ENCODE measurements at places on chromosomes 5 and 9.

DNA sequence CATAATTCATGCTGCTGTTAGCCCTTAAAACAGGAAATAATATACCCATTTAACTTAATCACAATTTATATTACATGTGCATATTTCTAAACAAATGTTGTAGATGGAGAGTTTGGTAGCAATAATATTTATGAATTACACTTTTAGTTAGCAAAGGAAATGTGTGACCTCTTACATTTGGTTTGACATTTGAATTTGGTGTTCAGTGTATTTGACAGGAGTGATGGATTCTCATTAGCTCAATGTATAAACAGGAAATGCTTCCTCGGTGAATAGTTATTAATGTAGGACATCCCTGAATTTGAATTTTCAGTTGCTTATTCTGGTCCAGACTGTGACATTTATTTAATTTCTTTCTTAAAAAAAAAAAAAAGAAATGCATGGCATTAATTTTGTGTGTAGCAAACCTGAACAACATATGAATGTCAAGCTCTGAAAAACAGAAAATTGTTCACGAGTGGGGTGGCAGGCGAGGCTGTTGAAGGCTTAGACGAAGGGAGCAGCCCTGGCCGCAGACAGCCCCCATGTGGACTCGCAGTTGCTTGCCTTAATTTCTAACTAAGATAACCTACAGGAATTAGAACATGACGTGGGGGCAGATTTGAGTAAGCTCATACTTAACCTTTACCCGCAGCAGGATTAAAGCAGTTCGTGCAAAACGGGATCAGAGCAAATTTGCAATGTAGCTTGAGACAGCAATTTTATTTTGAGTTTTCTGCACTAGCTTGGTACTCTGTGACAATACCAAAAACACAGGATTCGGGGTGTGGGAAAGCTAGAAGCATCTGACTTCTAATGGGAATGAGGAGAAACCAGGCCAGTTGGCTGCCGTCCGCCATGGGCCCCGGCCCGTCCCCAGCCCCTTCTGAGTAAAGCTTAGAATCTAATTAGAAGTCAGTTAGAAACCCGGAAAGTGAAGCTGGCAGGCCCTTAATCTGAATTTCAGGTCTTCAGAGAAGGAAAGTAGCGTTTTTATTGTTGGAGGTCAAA, 134.3 kb downstream of the MACROH2A1 start:
- DNase-seq, result no peak

DNA sequence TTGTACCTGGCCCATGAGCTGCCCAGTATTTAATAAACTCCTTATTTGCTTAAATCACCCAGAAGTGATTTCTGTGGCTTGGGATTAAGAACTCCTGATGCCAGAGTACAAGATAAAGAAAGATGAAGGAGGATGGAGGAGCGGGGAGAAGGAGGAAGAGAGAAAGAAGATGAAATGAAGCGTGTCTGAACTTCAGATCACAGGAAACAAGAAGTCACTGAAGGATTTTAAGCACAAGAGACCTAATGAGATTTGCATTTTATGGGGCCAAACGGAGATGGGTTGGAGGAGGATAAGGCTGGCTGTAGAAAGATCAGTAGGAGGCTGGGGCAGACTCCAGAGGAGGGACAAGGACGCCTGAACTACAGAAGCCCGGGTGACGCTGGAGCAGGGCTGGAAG, 3.1 kb downstream of the EIF4E1B start:
- DNase-seq, result no peak

- DNase-seq, result no peak
These were observed 1791.1 kb downstream of the MAT2B start for GRCh38 chr5:165296401-165297130.

GRCh38 chr5:142998316-142999020, 228.3 kb downstream of the ARHGAP26 start:
- no peak for DNase-seq

DNA sequence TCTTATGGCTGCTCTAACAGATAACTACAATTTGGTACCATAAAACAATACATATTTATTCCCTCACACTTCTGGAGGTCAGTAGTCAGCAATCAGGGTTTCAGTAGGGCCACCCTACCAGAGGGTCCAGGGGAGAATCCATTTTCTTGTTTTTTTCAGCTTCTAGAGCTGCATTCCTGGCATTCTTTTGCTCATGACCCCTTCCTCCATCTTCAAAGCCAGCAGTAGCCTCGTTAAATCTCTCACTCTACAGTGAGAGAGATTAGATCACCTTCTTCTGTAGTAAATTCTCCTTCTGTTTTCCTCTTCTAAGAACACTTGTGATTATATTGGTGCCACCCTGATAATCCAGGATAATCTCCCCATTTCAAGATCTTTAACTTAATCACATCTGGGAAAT, 187.4 kb downstream of the RFK start:
- no peak for DNase-seq

DNA sequence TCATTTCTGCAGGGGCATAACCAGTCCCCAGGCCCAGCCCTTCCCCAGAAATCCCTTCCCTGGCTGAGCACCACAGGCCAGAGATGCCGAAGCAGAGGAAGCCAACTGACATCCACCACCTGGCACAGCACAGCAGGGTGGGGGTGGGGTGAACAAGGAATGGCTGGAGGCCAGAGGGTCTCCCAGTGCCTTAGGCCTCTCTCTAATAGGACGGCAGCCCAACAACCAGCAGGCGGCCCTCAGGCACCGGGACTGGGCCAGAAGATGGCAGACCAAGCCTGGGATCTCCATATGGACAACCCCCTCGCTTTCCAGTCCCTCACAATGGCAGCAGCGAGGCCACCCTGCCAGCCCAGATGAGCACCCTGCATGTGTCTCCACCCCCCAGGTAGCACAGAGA, 13.2 kb downstream of the PDLIM4 start:
- DNase-seq, result no peak

DNA sequence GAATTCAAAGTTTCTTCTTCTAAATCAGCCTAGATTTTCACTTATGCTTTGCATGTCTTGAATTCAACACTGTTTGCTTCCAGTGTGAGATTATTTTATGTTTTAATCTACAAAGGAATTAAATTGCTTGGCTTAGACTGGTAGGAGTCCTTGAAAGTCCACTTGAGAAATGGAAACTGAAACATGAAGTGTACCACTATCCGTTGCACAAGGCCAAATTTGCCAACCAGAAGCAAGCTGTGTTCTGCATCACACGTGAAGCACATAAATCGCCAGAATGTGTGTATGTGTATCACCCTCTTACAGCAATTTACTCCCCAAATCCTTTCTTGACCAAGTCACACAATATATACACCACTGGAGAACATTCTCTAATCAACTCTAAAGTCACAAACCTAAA, 10.3 kb downstream of the SEMA6A start:
- no peak for DNase-seq

GRCh38 chr5:61207884-61208283, 45.6 kb upstream of the SMIM15 start:
- no peak for DNase-seq

DNA sequence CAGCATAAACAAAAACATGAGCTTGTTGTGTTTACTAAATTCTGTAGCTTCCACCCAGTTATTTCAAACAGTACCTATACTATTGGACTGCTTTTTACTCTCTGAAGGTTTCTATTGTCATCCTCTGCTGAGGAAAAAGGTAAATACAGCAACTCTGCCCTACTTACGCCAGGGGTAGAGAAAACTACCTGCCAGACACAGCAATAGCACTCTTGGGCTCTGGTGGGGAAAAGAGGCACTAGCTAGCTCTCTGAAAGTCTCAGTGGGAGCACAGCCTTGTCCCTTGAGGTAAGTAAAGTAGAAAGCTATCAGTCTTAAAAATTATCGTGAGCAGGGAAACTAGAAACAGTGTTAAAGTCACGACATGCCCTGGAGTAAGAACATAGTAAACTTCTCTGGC, 3.7 kb downstream of the HCN1 start:
- DNase-seq, result no peak

GRCh38 chr5:72478684-72479083, 28.5 kb downstream of the ZNF366 start:
- DNase-seq, result no peak

DNA sequence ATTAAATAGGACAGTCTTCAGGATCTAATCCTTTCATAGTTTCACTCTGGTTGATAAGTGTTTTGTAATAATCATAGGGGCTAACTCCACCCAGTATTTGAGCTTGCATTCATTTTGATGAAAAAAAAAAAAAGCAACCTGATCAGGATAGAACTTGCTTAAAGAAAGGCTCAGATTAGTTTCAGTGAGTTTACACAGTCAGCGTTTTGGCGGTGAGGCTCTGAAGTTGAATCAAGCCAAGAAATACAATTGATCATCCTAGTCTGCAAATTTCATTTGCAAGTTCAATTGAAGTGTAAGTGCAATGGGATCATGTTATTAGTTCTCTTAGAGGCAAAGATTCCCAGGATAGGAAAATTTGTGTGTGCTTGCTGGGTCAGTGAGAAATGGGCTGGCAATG, 159.7 kb upstream of the ELL2 start:
- no peak for DNase-seq

DNA sequence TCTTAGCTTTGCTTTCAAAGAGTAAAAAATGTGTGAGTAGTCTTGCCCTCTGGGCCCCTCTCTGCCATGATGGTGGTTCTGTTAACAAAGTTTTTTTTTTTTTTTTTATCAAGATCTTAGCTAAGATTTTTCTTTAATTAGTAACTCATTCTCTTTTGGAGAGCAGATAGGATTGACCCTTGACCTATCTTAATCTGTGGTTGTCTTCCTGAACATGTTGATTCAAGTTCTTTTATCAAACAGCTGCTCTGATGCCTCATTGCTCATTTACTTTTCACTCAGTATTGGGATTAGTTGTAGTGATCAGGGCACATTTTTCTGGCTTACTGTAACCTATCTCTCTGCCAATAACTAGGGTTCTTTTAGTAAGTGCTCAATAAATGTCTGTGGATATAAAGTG, 106.3 kb downstream of the PCSK5 start:
- no peak for DNase-seq

GRCh38 chr9:15239816-15240215, 67.2 kb downstream of the TTC39B start:
- DNase-seq, result no peak

DNA sequence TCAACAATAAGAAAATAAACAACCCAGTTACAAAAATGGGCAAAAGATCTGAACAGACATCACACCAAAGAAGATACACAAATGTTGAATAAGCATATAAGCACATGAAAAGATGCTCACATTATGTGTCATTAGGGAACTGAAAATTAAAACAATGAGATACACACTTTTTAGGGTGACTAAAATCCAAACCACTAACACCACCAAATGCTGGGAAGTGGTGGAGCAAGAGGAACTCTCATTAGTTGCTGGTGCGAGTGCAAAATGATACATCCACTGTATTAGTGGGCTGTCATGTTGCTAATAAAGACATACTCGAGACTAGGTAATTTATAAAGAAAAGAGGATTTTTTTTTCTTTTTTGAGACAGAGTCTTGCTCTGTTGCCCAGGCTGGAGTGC, 329.1 kb downstream of the TMEM38B start:
- DNase-seq, result no peak

GRCh38 chr9:36991516-36992134, 42.4 kb downstream of the PAX5 start:
- no peak for DNase-seq

GRCh38 chr5:36108758-36109460, 42.2 kb upstream of the UGT3A2 start:
- no peak for DNase-seq

Measured in activated naive CD4-positive, alpha-beta T cell treated with anti-CD3 and anti-CD28 coated beads, Interleukin-2, amount 50 U/mL, for 72 hours (primary cell).